Stimulated activated CD4-positive, alpha-beta T cell treated with anti-CD3 and anti-CD28 coated beads, Interleukin-2, amount 100 ng/mL, for 48 hours (primary cell): ENCODE measurements at places on chromosomes 7 and 10.

DNA sequence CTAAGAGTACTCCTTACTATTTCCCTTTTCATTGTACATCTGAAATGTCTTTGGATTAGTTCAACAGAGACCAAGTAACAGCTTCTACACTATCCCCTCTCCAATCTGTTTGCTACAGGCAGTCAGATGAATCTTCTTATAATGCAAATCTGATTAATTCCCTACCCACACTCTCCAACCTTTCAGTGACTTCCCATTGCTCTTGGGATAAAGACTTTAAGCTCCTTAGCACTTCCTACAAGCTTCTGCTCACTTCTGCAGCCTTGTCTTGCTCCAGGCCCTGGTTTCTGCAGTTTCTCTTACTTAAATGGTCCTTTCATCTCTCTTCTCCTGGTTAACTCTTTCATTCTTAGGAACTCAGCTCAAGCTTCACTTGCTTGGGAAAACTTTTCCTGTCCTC is 65.2 kb upstream of the FEZF1 start:
- DNase-seq = no peak

GRCh38 chr10:35226507-35226906 is 99.9 kb downstream of the CREM start:
- no peak for DNase-seq

- no peak for DNase-seq
Measured at GRCh38 chr10:70160798-70161197, 9.5 kb downstream of the SAR1A start.

DNA sequence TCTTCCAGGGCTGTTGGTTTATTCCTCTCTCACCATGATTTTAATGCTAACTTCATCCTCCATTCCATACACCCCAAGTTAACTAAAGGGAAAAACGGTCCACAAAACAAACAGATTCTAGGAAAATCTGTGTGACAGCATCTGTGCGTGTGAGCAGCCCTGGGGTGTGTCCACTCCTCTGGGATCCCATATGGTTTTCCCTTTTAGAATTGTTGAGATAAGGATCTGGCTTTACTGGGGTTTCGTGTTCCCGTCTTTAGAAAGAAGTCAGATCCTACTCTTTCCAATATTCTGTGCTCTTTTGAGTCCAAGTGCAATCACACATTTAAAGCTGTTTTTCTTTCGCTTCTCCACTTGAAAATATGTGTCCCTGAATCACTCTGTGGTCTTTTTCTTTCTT is 257.1 kb downstream of the KLF6 start:
- DNase-seq = no peak

- DNase-seq = no peak
Measured at GRCh38 chr10:22723343-22723779, 9.0 kb upstream of the PIP4K2A start.

DNA sequence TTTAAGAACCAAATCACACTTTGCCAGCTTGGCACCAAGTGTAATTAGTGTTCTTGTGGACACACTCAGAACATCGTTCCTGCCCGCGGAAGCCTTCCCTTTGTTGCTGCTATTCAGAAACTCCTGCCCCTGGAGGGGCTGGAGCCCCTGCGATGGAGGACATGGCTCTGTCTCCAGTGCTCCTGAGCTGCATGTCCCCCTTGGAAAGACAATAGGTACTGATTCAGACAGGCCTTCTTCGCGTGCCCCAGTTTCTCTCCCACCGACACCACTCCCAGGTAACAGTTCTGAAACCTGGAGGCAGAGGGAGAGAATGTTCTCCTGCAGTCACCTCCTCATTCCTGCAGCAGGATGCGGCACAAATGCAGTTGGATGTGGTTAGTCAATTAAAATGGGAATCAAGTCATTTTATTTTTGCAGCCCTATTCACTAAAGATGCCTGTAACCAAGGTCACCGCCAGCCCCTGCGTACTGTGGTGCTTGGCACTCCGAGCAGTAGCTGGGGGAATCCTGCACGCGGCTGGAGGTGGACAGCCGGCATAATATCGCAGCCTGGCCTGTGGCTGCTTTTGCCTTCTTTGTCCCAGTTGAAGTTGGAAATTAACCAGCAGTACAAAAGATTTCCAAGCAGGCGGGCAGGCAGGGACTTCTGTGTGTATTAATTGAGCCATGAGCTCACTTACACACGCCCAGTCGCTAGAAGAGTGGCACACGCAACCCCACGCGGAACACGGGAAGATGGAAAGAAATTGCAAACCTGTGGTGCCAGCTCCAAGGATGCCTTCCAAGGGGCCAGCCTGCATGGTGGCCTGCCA is 205.7 kb downstream of the EBF3 start:
- no peak for DNase-seq

- no peak for DNase-seq
Measured at GRCh38 chr7:30406664-30407425, 71.7 kb downstream of the NOD1 start.

GRCh38 chr10:128151031-128151430 is 24.8 kb upstream of the MKI67 start:
- no peak for DNase-seq

GRCh38 chr7:131683536-131684125 is 127.2 kb upstream of the PODXL start:
- no peak for DNase-seq

DNA sequence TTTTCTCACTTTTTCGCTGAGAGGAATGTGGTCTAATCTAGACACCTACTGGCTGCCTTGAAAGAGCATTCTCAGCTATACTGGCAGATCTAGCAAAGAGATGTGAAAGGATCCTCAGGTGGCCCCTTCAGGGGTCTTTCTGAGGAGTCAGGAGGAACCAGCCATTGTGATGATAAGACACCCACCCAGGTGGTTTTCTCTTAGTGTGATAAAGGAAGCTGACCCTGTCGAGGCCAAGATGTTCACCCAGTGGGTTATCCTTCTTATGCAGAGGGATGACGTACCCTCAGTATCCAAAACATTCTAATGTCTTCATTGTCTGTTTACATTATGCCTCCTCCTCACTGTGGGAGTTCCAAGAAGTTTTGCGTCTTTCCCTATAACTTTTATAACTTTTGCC is 98.3 kb upstream of the LRGUK start:
- no peak for DNase-seq

DNA sequence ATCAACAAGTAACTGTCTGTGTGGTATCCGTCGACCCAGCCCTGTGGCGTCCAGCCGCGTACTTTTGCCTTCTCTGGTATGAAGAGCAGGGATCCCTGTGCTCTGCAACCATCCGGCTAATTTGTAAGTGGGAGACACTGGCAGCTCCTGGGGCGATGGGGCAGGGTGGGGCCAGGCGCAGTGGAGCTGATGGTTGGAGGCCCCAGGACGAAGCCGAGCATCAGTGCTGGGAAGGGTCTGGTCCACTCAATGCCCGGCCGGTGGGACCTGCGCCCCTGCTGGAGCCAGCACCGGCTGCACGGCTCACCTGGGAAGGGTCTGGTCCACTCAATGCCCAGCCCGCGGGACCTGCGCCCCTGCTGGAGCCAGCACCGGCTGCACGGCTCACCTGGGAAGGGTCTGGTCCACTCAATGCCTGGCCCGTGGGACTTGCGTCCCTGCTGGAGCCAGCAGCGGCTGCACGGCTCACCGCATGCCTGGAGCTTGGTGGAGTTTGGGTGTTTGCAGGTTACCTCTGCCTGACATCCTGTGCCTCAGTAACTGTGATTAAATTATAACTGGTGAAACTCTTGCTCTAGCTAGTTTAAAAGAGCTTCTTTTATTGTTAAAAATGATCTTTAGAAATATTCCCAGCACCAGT is 96.1 kb downstream of the NKX6-2 start:
- no peak for DNase-seq

- DNase-seq = no peak
Measured at GRCh38 chr7:7989133-7989532, 20.5 kb downstream of the GLCCI1 start.

DNA sequence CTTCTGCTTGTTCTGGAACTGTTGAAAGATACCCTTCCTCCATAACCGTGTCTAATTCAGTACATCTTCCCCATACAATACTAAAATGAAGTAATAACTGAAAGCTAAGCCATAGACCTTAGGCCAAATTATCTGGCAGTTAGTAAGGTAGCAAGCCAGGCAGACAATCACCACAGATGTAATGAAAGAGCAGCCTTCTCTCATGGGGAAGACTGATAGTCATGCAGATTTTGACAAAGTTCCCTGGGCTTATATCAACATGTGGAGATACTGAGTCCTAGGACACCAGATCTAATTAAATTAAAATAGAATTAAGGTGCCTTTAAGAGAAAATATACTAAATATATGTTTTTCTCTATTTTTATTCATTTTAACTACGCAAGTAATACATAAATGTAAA is 61.5 kb downstream of the PON1 start:
- no peak for DNase-seq

DNA sequence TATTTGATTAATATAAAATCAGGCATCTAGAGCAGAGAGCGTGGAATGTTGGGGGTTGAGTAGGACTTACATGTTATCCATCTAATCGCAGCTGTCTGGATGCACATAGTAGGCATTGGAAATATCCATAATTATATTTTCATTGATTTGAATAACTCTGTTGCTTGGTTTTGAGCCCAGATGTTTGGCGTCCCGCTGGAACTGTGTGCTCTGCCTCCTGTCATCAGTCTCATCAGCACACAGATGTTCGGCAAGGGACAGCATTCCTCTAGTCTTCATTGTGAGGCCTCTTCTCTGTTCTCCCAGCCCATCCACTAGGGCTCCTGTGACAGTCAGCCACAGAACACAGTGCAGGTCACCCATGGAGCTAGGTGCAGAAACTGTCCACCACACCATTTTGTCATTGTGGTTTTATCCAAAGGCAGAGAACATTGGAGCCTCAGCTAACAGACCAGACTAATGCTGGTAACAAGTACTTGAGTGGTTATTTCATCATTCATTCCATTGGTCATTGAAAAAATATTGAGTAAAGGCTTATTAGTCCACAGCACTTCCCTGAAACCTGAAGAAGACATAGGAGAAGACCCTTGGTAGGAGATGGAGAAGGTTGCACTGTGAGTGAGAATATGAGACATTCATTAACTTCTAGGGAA is 927.4 kb downstream of the LRMDA start:
- no peak for DNase-seq

- DNase-seq = peak; percentile 48
Measured at GRCh38 chr10:126749015-126749655, 78.6 kb upstream of the C10orf90 start.

DNA sequence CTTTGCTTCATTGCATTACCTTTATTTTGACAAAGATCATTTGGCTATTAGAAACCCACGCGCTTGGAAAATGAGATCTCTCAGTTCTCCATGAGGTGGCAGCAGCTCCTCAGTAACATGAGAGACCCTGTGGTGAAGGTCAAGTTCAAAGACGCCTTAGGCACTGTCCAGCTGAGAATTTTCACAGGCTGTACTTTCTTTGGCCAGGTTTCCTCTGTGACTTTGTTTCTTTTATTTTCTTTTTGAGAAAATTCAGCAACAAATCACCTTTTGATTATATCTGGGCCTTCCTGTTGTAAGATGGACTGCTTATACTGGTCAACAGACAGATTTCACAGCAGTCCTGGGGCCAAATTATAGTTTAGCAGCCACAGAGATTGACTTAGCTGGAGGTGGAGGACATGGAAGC is 54.5 kb downstream of the RAB18 start:
- peak; percentile 17 for DNase-seq
